ENCODE measurements at places on chromosomes 13 and 19.

DNA sequence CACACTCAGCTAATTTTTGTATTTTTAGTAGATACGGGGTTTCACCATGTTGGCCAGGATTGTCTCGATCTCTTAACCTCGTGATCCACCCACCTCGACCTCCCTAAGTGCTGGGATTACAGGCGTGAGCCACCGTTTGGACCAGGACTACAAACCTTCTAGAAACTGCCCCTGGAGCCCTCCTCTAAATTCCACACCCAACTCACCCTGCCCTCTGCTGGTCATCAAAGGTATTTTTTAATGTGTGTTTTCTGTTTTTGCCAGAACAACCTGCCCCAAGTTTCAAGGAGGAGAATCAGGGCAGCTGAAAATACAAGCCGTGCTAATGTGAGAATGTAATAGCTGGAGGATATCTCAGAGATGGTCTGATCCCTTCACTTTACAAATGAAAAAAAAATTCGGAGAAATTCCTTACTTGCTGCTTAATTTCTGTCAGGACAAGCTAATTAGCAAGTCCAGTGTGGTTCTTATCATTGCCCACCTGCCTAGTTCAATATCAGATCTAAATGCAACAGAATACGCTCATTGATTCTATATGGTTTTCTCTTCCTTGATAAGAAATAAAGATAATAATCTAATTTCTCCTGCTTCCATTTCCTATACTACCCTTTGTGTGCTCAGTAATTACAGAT lies 4.1 kb downstream of the ATP8A2 start:
- DNase-seq, result peak; percentile 5

- no peak for DNase-seq
Measured at GRCh38 chr19:40744554-40745401, 5.5 kb downstream of the ACTMAP start.

DNA sequence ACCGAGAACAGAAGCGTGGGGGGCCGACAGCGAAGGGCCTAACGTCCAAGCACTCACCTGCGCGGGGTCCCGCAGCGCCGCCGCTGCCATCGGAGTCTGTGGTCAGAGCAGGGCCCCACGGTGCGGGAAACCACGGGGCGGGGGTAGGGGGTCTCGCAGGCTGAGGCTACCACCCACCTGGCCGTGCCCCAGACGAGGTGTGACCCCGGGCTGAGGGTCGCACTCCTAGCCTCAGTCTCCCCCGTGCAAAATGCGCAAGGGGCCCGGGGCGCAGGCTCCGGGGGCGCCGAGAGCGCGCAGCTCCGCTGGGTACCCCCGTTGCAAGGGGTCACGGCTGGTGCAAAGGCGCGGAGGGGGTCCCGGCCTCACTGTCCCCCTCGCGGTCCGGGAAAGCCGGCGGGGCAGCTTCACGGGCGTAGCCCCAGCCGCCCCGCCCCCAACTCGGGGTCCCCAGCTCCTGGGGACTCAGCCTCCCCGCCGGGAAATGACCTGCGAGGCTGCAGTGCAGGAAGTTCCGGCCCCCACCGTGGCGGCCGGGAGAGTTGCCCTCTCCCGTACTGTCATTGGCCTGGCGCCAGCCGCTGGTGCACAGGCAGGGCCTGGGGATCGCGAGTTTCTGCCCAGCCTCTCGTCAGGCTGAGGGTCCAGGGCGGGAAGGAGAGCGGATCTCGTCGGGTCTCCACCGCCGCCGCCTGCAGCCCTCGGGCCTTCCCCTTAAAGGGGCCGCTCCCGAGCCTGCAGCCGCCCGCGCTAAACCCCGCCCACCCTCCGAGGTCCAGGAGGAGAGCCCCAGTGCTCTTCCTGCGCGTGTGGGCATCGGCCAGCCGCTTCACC lies at the start of gene ZNF792:
TSS of gene ZNF792 (minus strand) at position 657 of the 834 bp plus-strand sequence. CDS start at position 90, 567 bp downstream.
- DNase-seq, result no peak

DNA sequence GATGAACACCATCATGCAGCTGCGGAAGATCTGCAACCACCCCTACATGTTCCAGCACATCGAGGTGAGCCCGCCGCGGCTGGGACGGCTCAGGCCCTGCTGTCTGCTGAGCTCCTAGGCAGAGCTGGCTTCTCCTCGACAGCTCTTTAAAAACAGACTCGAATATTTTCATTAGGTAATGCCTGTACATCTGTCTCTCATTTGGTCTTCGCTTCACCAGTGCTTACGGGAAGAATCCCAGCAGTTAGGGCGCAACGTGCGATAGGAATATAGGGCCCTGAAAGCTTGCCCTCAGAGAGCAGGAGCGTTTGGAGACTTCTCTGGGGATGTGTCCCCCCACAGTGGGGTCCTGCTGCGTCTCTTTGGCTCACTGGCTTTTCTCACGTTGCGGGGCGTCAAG lies 63.8 kb upstream of the LDLR start:
- no peak for DNase-seq

DNA sequence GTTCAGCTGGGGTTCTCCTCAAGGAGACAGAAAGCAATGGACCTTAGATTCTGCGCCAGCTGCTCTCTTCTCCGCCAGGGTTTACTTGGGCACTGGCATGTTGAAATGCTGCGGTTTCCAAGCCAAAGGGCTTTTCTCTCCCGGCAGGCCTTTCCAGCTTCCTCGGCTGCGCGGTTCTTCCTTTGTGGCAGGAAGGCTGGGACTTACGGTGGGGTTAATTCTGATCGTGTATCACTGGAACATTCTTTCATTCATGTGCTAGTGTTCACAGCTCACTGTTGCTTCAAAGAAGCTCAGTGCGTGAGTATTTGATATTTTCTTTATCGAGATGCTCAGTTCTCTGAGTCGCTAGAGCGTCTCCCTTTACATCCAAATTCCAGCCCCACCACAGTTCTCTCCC lies 723.2 kb downstream of the UQCRFS1 start:
- DNase-seq, result no peak

DNA sequence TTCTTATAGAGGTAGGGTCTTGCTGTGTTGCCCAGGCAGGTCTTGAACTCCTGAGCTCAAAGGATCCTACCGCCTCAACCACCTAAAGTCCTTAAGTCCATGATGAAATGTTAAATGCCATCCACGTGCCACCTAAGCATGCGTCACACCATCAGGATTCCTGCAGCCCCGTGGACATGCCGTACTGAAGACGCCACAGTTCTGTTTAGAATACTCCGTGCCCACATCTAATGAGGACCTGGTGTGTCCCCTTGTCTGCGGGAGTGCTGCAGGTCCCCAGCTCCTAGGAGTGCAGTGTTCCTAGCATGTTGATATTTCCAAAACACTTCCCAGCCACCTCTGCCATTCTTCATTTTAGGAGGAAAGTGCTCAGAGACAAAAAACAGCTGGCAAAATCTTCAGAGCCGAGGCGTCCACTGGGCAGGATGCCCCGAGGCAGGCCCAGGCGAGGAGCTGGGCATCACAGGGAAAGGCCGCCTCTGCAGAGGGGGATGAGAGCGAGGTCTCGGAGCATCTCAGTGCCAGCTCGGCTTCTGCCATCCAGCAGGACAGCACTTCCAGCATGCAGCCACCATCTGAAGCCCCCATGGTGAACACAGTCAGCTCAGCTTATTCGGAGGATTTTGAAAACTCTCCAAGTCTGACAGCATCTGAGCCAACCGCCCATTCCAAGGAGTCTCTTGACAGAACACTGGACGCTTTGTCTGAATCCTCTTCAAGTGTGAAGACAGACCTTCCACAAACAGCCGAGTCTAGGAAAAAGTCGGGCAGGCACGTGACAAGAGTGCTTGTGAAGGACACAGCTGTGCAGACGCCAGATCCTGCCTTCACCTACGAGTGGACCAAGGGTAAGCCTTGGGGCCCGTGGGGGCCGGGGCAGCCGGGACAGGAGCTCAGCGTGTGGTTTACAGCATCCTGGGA lies 13.2 kb downstream of the C19orf44 start:
- DNase-seq, result no peak

- DNase-seq, result peak; percentile 93
Measured at GRCh38 chr19:45424191-45425058, 708 bp upstream of the ERCC1 start.

- DNase-seq, result no peak
Measured at GRCh38 chr19:16069813-16070365, 6.4 kb upstream of the TPM4 start.

- DNase-seq, result no peak
Measured at GRCh38 chr19:31890230-31890629, 455.2 kb upstream of the ZNF507 start.

DNA sequence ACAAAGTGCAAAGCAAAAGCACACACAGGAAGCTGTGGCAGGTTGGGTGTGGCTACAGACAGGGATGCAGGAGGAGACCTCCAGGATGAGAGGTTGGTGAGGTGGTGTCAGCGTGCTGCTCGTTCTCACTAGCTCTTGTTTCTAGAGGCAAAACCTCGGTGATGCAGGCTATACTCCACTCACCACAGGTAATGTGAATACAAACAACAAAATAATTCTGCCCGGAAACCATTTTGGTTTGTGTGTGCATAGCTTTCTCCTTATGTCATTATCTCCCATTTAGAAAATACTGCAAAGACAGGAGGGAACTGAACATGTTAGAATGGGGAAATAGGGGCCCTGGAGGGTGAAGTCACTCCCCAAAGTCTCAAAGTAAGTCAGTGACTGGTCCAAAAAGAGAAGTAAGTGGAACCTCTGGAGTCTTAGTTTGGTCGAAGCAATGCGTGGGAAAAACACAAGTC lies 9.4 kb downstream of the LCP1 start:
- no peak for DNase-seq

GRCh38 chr13:33617055-33617454 lies 200.9 kb upstream of the RFC3 start:
- DNase-seq, result no peak

DNA sequence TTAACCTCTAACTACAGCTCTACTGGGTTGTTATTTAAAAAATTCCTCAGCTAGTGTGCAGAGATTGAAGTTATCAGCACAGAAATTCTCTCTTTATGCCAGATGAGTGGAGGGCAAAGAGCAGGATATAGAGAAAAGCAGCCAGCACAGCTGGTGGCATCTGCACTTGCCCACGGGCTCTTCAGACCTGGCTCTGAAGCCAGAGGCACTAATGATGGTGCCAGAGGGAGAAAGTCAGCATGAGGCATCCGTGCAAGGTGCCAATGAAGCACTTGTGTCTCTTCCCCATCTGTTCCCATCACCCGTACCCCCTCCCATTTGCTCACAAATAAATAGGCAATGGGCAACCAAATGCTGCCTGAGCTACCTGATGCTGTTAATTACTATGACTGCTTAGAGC lies 138.9 kb downstream of the OLFM4 start:
- DNase-seq, result no peak

- DNase-seq, result no peak
Measured at GRCh38 chr13:19618977-19619376, 14.5 kb upstream of the MPHOSPH8 start.

- DNase-seq, result no peak
Measured at GRCh38 chr19:50496189-50497021, 14.6 kb downstream of the JOSD2 start.

DNA sequence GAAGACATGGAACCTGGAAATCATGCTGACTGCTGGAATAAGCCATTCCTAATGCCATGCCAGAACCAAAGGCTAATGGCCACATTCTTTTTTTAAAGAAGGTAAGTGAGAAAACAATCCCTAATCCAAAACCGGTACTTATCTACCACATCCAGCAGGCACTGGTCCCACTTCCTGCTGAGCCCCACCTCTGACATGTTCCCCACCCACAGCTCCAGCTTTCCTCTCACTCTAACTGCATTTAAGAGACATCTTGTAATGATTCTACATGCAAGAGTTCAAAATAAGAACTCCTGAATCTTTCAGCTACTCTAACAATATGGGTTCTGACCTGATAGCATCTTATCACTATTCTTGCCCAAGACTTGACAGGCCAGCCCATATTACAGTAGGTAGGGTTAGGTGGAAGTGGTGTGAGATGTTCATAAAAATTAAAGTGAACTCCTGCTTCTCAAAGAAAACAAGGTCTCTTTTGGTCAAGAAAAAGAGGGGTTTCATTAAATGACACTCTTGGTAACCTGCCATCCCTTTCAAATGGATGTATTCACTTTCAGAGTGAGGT lies 41.9 kb downstream of the N4BP2L2 start:
- DNase-seq, result no peak

GRCh38 chr13:90414691-90415596 lies 932.5 kb upstream of the MIR17HG start:
- peak; percentile 75 for DNase-seq

DNA sequence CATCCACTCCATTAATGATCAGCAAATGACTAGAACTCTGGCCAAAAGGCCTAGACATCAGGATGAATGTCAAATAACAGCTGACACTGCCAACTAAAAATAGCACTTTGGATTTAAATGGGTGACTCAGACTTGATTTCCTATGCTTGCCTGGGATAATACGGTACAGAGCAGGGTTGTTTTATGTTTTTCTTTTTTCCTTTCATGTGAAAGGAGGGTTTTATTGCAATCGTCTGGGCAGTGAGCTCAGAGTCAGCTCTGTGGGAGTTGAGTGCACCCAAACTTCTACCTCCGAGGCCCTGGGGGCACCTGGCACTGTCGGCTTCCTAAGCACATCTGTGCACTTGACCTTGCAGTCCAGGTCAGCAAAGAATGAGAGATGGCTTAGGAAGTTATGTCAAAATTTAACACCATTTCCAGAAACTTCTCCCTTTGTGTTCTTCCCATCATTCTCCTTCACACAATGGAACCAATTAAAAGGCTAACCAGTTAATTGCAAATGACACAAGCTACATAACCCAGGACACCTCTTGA lies 134.1 kb downstream of the LACC1 start:
- peak; percentile 33 for DNase-seq

GRCh38 chr13:48938308-48938943 lies 37.3 kb upstream of the FNDC3A start:
- no peak for DNase-seq

DNA sequence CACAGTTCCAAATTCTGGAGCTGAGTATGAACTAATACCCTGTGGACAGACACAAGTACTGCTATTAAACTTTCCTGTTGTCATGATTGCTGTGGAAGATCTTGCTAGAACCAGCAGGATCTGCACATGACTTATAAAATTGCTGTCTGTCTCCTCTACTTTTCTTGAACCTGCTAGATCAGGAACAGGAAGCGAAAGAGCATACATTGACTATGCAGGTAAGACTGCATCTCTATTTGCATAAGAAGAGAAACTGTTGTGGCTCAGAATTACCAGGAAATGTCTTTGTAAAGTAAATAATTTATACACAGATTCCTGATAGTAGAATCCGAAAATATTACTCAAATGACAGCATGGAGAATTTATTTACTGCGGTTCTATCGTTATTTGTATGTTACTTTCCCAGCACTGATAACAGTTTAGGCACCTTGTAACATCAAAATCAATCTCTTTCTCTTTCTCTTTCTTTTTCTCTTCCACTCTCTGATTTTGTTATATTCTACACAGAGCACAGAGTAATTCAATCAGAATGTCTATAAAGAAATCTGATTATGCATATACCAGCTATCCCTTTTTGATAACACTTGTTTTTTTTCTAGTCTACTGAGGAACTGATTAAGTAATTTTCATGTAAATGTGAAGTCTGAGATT lies 226.5 kb downstream of the MYO16 start:
- no peak for DNase-seq

- no peak for DNase-seq
Measured at GRCh38 chr19:39074205-39074692, 9.9 kb upstream of the ACP7 start.

GRCh38 chr19:16382775-16383543 lies 58.3 kb downstream of the KLF2 start:
- peak; percentile 44 for DNase-seq

Data from HFF-Myc (cell line).